ENCODE measurements at places on chromosomes 1 and 21.

GRCh38 chr1:67749844-67750690 is 65.1 kb downstream of the GADD45A start:
- peak; percentile 79 for DNase-seq

DNA sequence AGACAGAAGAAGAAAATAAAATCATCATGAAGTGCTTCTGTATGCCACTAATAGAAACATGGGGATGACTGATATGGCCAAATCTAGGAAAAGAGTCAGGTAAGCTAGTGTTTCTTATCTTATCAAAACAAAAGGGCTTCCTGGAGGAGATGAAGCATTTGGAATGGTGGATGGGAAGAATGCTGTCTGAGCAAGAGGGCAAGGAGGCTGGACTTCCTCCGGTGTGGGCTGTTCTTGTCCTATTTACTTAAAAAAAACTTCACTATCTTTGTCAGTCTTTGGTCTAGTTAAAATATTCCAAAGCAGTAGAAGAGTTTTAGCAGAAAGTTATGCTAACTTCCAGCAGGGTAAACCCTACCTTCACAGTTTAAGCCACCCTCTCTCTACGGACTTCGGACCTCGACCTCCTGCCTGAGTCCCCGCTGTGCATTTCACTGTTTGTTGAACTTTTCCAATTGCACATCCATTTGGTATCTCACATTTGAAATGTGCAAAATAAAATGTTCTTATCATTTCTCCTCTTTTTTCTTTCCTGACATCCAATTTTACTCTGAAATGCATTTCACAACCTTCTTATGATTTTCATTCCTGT is 64.8 kb upstream of the TSPAN2 start:
- no peak for DNase-seq

GRCh38 chr1:217134857-217135568 is 411.8 kb upstream of the ESRRG start:
- DNase-seq, result no peak

- no peak for DNase-seq
Measured at GRCh38 chr1:75559136-75559535, 51.8 kb downstream of the SLC44A5 start.

GRCh38 chr1:3539707-3540425 is 71.4 kb downstream of the MEGF6 start:
- no peak for DNase-seq

DNA sequence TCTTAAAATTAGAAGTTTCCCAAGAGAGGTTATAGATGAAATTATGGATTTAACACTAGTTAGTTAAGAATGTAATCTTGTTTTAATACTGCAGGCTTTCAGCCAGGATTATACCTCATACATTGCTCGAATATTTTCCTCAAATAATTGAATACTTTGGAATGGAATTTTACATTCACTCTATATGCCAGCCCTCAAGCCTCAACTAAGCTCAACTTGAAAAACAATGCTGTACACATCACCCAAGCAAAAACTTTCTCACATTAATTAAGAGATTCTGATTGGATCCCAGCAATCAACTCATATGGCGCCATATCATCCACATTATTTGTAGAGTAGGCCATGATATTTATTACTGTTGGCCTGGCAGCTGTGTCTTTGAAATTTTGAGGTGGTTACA is 710.7 kb upstream of the ADAMTS5 start:
- no peak for DNase-seq

DNA sequence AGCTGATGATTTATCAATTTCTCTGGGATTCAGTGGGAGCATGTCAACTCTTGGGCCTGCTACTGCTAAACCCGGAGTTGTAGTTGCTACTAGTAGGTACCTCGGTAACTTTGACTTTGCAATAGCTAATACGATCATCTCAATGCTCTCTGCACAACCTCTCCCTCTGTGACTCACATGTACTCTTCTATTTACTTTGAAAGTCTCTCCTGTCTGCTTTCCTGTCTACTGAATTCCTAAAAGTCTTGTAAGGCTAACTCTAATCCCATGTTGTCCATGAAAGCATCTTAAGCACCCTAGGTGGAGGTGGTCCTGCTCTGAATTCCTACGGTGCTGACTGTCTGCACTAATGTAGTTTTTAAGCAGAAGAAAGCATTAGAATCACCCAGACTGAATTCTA is 29.3 kb downstream of the SLC9C2 start:
- no peak for DNase-seq

DNA sequence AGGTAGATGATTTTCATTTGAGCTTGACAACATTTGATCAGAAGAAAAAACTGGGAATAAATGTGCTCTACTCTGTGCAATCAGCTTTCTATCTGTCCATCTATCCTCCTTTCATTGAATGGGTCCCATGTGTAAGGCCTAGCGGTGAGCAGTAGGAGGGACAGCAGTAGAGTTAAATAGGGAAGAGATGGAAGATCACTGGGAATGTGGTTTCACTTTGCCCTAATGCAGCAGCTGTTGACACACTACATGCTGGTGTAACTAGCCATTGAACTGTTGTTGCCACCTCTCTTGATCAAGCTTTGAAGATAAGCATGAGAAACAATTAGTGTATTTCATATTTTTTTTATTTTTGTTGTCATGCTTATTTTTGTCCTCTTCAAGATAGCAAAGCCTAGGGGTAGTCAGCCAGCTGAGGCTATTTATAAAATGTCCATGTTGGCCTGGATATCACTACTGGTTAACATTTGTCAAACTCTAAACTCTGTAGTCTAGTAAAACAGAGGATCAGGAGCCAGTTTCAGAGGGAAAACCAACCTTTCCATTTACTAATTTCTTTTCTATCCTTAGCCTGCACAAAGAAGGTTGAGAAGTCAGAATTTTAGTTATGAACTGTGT is 41.9 kb downstream of the CACNA1E start:
- no peak for DNase-seq

DNA sequence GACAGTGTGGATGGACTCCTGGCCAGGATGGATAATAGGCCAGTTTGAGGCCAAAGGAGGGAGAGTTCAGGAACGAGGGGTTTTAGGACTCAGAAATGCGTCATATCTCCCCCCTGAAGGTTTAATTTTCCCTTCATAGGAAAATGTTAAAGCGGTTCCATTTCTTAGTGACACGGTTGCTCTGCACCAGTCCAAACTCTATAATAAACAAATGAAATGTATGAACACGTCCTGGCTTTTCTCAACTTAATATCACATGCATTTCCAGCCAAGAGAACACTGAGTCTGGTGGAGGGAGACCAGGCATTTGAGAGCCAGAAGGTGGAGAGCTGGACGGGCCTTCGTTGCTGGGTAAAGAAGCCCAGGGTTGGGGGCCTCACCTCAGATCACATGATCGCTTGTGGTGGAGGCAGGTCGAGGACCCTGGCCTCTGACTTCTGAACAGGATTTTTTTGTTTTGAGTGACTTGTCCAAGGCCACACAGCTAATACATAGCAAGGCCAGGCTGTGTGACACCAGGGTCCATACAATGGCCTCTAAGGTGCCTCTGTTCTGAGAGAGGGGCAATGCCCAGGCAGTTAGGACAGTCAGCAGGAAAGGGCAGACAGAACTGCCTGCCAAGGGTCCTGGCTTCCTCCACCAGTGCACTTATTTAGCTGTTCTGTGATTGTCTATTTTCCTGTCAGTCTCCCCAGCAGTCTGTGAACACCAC is 11.4 kb downstream of the SLC1A7 start:
- DNase-seq, result no peak

GRCh38 chr1:45522324-45523104 is 830 bp upstream of the PRDX1 start:
- DNase-seq, result no peak

DNA sequence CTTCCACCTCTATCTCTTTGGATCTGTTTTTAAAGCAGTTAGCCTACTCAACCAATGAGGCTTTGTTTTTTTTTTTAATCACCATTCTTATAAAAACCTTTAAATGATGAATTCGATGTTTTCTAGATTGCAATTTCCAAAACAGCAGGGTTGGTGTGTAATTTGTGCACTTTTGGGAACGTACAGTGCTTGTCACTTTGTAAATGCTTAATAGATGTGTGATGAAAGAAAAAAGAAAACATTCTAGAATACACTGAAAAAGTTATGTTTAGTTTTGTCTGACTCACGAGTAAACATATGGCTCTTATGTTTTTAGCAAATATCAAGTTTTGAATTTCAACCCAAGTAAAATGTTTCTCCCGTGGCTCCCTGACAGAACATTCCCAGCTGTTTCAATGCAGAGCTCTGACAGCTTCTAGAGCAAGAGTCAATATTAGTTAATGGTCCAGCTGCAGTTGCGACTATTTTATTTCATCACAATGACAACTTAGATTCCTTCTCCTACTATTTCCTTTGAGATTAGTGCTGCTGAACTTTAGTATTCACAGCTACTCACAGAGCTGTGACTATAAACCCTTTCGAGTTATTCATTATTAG is 362.5 kb upstream of the ADAMTS5 start:
- no peak for DNase-seq

- peak; percentile 62 for DNase-seq
Measured at GRCh38 chr1:38061883-38062328, 15.3 kb upstream of the POU3F1 start.

DNA sequence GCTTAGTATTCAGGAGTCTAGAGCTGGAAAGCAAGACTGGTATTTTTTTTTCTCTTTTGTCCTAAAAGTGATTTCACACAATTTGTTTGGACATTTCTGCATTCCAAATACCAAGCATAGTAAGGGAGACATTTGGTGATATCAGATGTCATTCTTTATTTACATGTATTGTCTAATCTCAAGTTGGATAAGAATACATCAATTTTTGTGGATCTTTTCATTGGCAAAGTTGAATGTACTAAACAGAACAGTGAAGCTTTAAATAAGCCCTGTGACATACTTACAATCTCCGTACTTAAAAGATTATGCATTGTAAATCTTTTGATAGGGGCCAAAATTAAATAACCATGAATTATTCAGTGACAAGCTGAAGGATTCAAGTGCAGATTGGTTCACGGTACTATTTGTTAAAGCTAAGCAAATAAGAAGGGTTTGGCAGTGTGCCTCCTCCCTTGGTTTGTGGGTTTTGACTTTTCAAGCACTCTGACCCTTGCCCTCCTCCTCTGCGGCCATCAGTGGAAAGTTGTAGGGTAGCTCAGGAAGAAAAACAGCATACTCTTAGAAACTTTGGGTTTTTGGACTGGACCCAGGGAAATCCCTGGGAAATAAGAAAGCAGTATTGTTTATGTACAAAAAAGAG is 663.7 kb downstream of the ADGRL2 start:
- peak; percentile 43 for DNase-seq

- no peak for DNase-seq
Measured at GRCh38 chr1:207335695-207336363, 14.4 kb downstream of the CD55 start.

GRCh38 chr21:24259241-24259640 is 1348.0 kb downstream of the MRPL39 start:
- DNase-seq, result no peak

GRCh38 chr1:14788080-14788479 is 189.6 kb downstream of the KAZN start:
- DNase-seq, result no peak

DNA sequence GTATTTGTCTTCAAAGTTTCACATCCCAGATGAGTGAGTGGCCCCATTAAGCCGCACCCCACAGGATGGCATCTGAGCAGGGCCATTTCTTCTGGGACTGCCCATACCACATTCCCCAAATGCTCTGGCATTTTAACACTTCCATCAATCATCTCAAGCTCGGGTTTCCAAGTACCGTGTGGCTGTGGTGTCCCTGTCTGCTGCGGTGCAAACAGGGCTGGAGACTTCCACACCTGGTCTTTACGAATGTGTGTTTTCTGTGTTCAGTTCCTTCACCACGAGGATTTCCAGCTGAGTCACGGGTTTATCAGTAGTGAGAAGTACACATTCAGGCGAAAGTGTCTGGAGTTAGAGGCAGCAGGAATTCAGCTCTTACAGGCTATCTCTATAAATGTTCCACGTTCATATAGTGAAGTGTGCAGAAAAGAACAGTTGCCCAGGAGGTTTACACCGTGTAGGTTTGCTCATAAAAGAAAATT is 195.2 kb downstream of the RHOU start:
- no peak for DNase-seq

GRCh38 chr1:110928191-110928590 is 35.5 kb downstream of the LRIF1 start:
- DNase-seq, result no peak

DNA sequence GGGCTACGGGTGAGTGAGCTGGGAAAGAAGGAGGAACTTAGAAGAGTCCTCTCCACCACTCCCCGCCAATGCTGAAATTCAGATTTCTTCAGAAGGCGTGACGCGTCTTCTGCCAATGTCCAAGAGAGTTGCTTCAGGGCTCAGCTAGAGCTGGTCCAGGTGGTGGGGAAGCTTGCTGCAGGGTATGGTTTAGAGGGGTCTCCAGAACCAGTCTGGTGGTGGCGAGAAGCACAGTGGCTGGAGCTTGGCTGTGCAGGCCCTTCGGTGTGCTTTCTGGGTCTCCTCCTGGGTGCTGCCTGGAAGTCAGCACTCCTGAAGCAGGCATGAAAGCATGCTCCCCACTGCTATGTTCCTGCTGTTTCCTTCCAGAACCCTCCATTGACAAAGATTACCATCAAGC is 387.2 kb downstream of the PTPRU start:
- DNase-seq, result no peak

DNA sequence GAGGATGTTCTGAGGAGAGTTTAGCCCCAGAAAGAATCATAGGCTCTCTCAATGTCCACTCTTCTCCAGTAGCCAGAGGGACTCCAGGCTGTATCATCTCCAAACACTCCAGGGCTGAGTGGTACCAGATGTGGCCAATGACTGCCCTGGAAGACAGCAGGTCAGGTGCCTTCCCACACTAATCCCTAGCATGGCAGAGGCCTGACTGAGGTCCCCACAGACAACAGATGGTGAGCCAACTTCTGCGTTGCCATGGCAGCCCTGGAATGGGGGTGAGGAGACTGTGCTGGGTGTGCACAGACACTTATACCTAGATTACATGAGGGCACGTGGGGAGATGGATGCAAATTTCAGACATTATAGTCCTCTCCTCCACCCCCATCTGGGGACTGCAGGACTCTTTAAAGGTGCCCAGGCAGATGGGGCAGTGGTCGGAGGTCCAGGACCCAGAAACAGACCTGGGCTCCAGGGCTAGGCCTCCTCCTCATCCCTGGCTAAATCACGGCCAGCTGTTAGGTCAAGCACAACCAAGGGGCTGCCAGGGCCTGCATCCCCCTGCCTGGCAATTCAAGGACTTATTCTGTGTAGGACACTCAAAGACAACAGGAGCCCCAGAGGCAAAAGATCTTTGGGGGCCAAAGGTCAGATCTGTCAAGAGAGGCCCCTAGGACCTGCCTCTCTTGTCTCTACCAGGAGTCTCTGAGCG is 42.9 kb downstream of the CAMK2N1 start:
- no peak for DNase-seq

GRCh38 chr1:167057241-167057688 is 32.9 kb downstream of the GPA33 start:
- DNase-seq, result peak; percentile 66
